ENCODE measurements at places on chromosomes 1 and 21.

DNA sequence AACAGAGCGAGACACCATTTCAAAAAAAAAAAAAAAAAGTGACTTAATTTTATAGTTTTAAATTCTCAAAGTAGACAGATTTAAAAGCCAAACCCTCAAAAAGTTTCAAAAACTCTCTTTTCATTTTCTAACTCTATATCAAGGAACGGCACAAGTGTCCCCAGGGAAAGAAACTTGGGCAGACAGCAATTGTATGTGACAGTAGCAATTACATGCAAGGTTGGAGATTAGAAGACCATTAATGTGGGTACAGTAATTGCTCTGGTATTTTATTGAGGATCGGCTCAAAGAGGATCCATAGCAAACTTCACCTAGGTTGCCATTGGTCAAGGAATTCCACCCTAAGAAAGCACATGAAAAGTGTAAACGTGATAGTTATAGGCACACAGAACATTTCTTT lies 46.2 kb downstream of the ACBD6 start:
- no peak for DNase-seq

DNA sequence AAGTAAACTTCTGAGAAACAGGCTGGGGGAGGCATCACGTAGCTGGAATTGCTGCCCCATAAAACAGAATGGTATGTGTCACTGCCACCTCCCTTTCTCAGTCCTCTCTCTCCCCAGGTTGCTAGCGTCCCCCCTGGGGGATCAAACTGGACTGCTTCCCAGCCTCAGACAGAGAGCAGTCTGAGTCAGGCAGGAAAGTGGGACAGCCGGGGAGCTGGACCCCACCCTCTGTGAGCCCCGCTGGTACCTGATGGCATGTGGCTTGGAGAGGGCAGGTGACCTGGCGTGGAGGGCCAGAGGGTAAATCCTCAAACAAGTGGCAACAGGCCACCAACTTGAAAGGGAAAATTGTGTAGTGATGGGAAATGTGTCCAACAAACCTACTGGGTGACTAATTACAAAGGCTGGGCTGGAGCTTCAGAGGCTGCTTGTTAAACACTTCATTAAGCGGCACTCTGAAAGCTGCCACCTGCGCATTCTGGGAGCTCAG lies 1.0 kb upstream of the SFN start:
- no peak for DNase-seq

DNA sequence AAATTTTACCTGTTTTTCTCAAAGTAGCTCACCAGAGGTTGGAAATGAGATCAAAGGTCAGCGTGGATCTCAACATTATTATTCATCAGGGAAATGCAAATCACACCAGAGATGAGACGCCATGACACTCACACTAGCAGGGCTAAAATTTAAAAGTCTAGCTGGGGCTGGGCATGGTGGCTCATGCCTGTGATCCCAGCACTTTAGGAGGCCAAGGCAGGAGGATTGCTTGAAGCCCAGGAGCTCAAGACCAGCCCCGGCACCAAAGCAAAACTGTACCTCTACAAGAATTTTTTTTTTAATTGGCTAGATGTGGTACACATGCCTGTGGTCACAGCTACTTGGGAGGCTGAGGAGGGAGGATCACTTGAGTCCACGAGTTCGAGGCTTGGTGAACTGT lies 41.4 kb upstream of the PCBP3 start:
- no peak for DNase-seq

DNA sequence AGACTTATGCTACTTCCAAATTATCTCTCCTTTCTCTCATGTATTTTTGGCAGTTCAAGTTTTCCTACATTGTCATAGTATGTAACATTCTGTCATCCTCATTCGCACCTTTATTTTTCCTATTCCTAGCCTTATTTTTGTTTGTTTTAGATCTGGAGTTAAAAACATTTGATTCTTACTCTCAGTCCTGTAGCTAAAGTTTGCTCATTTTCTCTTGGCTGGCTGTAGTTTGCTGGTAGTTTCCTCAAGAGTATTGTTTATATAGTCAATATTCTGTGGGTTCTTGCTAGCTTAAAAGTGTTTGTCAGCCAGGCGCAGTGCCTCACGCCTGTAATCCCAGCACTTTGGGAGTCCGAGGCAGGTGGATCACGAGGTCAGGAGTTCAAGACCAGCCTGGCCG lies 29.8 kb upstream of the TRIM33 start:
- no peak for DNase-seq

GRCh38 chr1:1435106-1435903 lies at the start of gene VWA1:
Gene VWA1, plus strand, starts transcription at chr1:1435690. Its CDS starts 59 bp downstream, at chr1:1435749.
- peak; percentile 77 for DNase-seq

GRCh38 chr1:158686111-158687009 lies at the start of gene SPTA1:
Gene SPTA1, minus strand, starts transcription at chr1:158686715. Its CDS starts 198 bp downstream, at chr1:158686517.
- DNase-seq: no peak

GRCh38 chr1:2879026-2879425 lies 77.5 kb upstream of the TTC34 start:
- no peak for DNase-seq

DNA sequence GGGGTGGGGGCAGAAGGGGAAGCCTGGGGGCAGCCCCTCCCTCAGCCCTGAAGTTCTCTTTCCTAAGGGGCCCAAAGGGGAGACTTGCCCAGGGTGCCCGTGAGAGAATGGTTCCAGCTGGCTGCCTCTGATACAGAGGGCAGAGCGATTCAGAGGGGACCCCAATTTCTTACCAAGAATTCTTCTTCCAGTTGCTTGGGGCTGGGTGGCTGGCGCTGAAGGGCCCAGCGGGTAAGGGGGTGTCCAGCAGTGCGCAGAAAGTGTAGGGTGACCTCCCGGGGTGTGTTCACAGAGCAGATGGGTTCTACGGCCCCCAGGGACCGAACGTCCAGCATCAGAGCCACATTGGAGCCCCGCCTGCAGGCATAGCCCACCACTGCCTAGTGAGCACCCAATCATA lies 2.5 kb downstream of the PTPN7 start:
- DNase-seq: no peak

GRCh38 chr1:29645586-29645985 lies 409.3 kb downstream of the PTPRU start:
- DNase-seq: no peak

- DNase-seq: no peak
Observed at GRCh38 chr1:6349254-6349943, 44.2 kb downstream of the ACOT7 start.

- no peak for DNase-seq
Observed at GRCh38 chr1:41712081-41712480, 206.6 kb downstream of the HIVEP3 start.

Data from putamen (tissue), 1 donor.